ENCODE measurements at places on chromosomes 4 and X.

- DNase-seq: peak; percentile 35
Measured at GRCh38 chr4:38177641-38178391, 217.6 kb downstream of the PTTG2 start.

- DNase-seq: no peak
Measured at GRCh38 chrX:69522052-69522451, 17.9 kb downstream of the NALF2 start.

DNA sequence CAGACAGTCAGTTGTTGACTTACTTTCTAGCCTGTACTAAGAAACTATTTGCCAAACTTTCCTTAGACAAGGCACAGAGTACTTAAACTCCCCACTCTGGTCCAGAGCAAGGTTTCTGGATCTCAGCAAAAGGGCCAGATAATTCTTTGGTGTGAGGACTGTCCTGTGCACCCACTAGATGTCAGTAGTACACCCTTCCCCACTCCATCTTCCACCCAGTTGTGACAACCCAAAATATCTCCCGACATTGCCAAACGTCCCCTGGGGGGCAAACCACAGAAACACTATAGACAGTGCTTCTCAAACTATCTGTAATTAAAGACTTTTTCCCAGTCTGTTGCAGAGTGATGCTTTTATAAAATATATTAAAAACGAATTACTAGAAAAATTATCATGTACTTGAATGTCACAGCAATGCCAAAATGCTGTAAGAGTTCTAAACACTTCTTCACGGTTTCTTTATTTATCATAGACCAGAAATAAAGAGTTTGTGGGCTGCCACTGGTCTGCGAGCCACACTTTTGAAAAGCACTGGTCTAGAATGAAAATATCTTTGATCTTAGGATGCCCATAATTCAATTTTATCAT, 203.5 kb downstream of the PRDM5 start:
- no peak for DNase-seq

DNA sequence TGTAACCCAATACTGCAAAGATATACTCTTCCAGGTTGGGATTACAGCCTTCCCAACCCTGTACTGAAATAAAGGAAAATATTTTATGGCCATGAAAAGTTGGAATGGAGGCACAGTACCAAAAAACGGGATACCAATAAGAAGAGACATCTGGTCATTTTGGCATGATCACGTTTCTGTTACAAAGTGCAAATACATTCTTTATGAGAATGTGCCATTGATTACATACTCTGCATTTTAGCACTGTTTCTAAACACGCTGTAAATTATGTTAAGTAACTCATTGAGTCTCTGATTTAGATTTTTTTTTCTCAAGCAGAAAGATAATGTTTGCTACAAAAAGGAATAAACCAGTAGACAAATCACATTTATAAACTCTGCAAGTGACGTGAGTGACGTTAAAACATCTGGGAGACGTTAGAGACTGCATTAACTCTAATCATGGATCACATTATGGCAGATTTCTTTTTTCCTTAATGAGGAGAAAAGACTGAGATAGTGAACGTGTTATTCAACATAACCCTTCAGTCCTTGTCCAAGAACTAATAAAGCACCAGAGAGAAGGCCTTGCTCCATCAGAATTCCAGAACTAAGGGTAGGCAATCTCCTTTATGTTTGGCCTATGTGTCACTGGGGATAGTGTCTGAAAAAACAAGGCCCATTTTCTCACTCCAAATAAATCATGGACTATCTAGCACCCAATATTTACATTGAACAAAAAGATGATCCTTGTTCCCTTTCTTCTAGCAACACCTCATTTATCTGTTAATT, 31.0 kb downstream of the UNC5C start:
- no peak for DNase-seq

DNA sequence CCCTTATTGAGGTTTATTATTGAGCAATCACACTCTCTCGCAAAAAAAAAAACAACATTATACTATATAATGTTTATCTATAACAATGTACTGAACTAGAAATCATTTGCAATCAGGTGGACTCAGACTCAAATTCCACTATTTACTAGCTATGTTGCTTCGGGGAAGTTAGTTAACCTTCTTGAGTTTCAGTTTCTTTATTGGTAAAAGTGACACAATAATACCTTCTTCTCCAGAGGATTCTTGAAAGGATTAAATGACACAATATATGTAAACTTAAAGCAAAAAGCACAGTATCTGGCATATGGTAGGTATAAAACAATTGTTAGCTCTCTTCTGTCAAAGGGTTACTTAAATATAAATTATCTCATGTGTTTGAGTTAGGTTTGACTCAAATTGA, 31.5 kb upstream of the HDAC8 start:
- no peak for DNase-seq

GRCh38 chrX:72676465-72676864, 37.6 kb downstream of the PHKA1 start:
- no peak for DNase-seq

DNA sequence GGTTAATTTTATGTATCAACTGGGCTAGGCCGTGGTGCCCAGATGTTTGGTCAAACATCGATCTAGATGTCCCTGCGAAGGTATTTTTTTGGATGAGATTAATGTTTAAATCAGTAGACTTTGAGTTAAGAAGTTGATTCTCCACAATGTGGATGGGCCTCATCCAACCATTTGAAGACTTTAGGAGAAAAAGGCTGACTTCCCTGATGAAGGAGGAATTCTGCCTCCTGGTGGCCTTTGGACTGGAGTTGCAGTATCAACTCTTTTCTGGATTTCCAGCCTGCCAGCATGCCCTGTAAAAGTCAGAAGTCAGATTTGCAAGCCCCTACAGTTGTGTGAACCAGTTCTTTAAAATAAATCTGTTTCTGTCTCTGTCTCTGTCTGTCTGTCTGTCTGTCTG, 91.4 kb downstream of the STK32B start:
- DNase-seq: no peak

- DNase-seq: no peak
Measured at GRCh38 chrX:1592470-1593142, 1.2 kb downstream of the AKAP17A start.

GRCh38 chr4:175422331-175422730, 389.7 kb downstream of the GPM6A start:
- DNase-seq: no peak

- no peak for DNase-seq
Measured at GRCh38 chr4:24471486-24472160, 112.7 kb downstream of the DHX15 start.

- no peak for DNase-seq
Measured at GRCh38 chrX:25066131-25066530, 50.4 kb upstream of the ARX start.
